ENCODE measurements at places on chromosomes 1 and 21.

DNA sequence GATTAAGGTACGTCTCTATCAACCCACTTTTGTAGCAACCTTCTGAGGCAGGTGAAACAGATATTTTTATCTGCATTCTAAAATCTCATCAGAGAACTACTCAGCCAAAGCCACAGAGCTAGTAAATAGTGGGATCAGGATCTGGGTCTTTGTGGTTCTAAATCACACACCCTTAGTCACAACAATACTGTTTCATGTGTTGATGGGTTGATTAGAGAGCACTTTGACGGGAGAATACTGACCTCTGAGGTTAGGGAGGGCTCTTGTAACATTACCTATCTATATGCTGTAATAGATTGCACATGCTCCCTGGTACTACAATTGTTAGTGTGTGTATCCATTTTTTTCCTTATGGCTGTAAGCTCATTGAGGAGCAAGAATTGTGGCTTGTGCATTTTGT, 45.5 kb upstream of the CCDC190 start:
- no peak for DNase-seq

GRCh38 chr1:82273816-82274215, 473.1 kb downstream of the ADGRL2 start:
- no peak for DNase-seq

- DNase-seq: no peak
These were observed 93.1 kb downstream of the ZMYM4 start for GRCh38 chr1:35361638-35362037.

DNA sequence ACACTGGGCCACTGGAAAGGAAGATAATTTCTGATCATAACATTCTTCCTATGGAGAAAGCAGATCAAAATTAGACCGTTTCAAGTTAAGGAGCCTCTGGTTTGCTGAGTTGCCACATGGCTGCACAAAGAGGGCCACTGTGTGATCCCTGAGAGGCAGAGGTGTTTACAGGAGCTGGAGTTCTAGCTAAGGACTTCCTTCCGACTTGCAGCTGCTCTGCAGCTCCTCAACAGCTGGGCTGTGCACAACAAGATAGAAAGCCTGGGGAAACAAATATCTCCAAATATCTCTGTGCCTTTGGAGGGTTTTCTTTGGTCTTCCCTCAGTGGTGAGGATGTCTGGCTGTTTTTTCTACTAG, 26.8 kb downstream of the GADD45A start:
- no peak for DNase-seq

- peak; percentile 43 for DNase-seq
These were observed 9.5 kb upstream of the PADI3 start for GRCh38 chr1:17239420-17239819.

DNA sequence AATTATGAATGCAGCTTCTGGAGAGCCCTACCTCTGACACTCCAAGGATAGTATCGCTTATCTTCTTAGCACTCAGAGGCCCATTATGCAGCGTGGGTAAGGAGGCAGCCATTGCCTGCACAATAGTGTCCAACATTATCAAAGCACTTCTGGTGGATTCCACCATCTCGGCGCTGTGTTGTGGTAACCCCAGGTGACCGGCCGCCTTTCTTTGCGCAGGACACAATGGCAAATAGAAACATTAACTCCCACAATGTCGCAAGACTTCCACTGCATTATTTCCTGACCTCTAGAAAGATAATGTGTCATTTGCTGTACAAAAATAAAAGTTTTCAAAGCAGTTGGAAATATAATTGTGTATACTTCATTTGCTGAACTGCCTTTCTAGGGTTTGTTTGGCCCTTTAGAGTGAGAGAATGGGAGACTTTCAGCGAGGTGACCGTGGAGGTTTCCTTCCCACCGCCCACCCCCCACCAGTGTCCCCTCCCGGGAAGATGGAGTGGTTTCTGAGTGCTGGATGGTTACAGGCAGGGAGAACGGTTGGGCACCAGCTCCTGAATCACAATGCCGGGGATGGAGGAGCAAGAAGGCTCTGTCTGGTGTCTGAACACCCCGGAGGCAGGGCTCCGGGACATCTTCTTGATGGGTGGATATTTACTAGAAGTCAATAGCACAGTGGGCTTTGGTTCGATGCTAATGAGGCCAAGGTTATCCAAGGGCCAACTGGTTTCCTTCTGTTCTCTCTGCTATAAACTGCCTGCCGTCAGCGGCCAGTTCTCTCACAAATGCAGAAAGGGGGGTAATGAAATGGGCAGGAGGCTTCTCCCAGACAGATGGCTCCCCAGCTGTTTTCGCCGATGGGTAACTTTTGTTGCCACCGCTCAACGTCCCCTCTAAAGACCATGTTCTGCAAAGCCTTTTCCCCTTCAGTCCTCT, 215.4 kb upstream of the PROX1 start:
- no peak for DNase-seq

- no peak for DNase-seq
These were observed 2.7 kb downstream of the SMPDL3B start for GRCh38 chr1:27937524-27937836.

DNA sequence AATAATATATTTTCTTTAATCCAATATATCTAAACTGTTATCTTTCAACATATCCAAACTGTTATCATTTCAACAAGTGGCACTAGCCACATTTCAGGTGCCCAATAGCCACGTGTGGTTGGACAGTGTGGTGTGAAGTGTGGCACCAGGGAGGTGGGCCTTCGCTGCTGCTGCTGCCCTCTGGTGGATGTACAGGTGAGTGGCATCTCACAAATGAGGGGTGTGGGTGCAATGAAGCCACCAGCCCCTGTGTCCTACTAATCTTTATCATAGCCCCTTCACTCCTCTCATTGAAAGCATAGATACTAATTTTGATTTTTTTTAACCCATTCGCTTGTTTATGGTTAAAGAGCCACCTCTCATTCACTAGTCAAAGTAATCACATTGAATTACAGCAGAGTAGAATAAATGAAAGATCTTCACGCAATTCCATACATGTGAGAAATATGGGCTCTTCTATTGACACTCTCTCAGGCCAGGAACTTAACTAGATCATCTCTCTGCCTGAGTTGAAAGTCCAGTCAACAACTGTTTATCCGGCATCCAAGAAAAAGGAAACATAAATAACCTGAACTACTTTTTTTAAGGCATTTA, 499.2 kb downstream of the OMA1 start:
- DNase-seq: peak; percentile 37

DNA sequence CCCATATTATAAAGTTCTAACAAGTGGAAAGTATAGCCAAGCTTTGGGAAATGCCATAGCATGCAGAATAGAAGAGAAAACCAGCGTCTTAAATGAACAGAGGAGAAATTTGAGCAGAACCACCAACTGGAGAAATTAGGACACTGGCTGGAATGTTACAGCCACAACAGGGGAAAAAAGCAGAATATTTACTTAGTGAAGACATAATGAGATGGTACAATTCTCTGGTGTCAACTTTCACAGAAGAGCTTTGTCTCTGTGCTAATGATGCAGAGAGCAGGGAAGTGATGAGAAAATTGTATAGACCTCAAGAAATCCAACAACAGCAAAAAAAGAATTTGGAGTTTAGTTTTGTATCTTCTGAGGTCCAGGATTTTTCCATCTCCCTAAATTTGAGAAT, 249.7 kb downstream of the KIF26B start:
- no peak for DNase-seq

DNA sequence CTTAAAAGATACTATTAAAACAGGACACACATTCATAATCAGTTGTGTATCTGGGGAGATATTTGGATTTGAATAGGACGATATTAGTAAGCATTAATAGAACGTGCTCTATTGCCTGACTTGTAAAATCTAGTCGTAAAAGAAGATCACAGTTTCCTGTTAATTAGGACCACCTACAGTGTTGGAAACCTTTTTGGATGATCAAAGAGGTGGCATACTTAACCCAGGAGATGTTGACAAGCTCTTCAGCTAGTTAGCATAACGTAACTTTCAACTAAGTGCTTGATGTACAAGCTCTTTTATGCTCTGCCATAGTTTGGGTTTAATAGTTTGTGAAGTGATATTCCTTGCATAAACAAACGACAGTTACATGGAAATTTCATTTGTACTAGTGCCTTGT, 293.3 kb upstream of the NR5A2 start:
- no peak for DNase-seq

DNA sequence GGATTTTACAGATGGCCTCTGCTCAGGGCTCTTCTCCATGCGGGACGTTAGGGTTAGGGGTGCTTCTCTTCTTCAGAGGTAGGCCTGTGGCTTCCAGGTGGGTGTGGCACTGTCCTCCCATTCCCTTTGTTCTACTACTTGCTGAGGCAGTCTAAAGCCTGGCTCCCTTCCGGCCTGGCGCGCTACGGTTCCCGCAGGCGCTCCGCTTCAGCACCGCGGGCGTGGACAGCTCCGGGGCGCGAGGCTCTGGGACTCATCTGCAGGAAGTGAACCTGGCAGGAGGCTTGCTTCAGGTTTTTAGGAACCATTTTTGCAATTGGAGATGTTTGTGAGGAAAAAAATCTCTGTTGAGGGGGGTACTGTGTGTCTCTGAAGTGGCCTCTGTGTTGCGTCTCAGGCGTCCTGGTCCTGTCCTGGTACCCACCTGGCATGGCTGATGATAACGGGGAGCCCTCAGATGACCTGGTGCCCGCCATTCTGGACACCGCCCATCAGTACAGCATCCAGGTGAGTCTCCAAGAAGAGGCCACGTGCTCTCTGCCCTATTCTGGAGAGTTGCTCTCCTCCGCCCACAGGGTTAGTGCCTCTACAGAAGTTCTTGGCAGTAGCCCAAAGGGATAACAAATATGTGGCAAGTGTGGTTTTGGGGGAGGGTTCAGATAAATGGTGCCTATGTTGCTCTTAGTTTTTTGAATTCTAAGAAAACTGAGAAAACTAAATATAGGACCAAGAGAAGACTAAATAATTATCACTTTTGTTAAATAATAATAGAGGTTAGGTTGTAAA, 1.9 kb downstream of the MANEAL start:
- peak; percentile 60 for DNase-seq

GRCh38 chr1:67584938-67585337, 100.1 kb upstream of the GADD45A start:
- no peak for DNase-seq

DNA sequence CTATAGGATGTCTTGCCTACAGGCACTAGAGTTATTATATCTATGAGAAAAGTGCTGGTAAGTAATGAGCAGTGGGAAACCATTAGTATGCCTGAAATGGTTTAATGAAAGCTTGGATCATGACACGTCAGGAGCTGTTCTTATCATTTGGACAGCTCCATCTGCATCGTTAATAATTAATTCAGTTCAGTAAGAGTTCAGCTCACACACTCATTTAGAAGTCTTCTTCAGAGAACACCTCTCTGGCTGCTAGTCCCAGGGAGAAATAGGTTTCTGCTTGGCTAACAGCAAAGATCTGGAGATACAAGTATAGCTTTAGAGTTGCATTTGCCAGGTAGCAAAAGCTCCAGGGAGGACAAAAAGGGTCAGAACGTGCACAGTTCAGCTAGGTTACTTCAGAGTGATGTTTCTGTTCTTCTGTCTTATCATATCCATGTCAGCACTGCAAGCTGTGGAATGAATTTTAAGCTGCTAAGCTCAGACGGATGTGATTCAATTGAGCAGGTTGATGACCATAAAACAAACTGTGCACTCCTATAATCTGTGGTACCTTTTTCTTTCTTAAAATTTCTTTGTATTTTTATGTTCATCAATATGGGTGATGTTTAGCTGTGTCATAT, 173.6 kb downstream of the ADGRL2 start:
- no peak for DNase-seq

DNA sequence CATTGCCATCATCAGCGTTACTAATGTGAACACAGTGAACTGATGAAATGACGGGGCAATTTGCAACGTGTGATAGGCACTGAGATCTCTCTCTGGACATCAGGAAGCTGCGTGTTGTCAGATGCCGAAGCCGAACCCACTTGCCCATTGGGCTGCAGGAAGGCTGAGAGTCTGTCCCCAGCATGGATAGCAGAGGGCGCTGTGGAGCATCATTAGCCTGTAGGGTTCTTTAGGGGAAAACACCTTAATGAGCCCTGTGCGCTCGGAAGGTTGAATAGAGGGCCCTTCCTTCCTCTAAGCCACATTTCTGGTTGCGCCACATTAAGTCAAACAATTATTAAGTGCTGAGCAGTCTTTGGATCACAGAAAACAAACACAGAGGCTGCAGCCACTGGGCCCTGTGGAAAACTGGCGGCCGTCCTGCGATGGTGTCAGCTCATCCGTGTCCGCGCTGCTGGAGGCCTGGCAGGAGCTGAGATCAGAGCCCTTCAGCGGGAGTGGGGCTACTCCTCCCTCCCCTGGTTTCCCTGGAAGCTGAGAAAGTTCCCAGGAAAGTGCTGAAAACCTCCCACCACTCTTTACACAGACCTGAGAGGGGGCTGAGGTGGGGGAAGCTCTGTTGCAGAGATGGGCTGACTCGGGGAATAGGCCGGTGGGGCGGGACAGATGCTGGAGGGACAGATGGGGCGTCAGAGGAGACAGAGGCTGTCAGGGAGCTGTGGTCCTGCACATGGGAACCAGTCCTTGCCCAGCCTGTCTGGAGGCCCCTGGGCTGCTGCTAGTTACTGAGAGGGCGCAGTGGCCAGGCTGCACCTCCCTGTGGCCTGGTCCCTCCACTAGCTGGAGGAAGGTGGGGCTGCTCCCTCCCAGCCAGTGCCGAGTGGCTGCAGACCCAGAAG, 12.7 kb downstream of the TFF2 start:
- DNase-seq: peak; percentile 78

- DNase-seq: no peak
These were observed 42.6 kb upstream of the VAV3 start for GRCh38 chr1:108007531-108007930.

DNA sequence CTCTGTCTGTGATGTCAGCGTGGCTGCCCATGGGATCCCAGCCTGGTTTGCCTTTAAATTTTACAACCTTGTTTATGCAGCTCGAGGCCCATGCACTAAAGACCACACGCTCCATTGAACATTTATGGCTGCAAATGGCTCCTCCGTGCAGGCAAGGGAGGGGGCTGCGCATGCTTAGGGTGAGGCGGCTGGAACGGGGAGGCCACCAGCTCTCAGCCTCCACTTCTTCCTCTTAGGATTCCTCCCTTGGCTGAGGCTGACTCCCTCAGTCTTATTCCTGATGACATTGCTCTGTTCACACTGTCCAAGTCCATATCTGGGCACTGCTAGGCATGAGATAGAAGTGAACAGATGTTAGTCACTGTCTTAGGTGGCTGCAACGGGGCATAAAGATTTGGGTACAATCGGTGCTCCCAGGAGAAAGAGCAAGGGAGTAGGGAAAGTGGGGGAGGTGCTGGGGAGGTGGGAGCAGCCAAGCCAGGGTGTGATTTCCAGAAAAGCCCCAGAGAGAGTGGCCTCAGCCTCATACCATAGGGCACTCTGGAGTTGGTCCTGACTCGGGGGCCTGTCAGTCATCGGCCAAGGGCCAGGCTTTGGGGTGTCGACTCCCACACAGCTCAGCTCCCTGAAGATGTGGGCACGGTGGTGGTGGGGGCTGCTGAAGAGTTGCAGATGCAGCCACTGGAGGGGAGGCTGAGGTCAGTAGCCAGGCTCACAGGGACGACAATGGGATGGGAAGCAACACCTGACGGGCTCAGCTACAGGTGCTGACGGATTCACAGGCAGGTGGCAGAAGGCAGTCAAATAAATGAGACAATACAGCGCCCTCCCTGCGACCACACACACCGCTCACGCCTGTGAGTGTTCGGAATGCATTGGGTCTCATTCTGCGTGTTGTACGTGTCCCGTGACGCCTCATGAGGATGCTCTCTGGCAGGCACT, 37.3 kb upstream of the ACTL8 start:
- no peak for DNase-seq
